ENCODE measurements at places on chromosomes 3 and 15.

GRCh38 chr15:69504352-69505040 lies 51.9 kb downstream of the RPLP1 start:
- no peak for DNase-seq

- DNase-seq = no peak
Observed at GRCh38 chr3:148100476-148100875, 597.2 kb upstream of the AGTR1 start.

- no peak for DNase-seq
Observed at GRCh38 chr3:12817343-12817710, 20.8 kb downstream of the CAND2 start.

- DNase-seq = peak; percentile 12
Observed at GRCh38 chr3:192409838-192410683, 317.3 kb downstream of the FGF12 start.

- no peak for DNase-seq
Observed at GRCh38 chr15:67095912-67096311, 30.5 kb downstream of the SMAD3 start.

DNA sequence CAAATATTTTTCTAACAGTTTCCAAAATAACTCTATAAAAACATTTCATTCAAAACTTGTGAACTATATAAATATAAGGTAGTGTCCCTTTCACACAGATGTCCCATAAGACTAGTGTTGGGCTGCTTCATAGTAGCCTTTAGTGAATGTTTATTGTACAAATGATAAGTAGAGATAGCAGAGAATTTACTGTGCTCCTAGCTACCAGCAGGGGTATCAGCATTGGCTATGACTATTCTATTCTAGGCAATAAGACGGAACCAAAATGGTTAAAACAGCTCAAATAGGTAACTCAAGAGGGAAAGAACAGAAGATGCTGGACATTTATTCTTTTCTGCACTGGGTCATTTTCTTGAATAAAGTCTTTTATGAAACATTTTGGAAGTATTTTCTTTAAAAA lies 22.6 kb downstream of the SERPINI2 start:
- DNase-seq = no peak

DNA sequence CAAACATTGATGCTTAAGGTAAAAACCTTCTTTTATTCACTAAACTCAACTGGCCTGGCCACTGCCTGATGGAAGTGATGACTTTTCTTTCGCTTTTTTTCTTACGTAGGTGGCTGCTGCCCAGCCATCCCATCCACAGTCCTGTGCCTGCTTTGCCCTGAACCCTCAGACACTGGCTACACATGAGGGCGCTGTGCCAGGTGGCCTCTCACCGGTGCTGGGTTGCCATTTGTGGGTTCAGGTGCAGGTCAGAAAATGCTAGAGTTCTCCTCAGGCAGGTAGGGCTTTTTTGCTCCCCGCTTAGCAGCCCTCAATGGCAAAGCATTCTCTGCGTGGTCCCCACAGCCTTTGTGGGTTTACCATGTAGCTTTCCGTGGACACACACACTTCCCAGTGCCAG lies 88.3 kb upstream of the PRR23E start:
- DNase-seq = no peak

- DNase-seq = no peak
Observed at GRCh38 chr15:29043736-29044502, 158.1 kb downstream of the APBA2 start.

- DNase-seq = no peak
Observed at GRCh38 chr3:190375671-190376070, 12.3 kb upstream of the CLDN16 start.

DNA sequence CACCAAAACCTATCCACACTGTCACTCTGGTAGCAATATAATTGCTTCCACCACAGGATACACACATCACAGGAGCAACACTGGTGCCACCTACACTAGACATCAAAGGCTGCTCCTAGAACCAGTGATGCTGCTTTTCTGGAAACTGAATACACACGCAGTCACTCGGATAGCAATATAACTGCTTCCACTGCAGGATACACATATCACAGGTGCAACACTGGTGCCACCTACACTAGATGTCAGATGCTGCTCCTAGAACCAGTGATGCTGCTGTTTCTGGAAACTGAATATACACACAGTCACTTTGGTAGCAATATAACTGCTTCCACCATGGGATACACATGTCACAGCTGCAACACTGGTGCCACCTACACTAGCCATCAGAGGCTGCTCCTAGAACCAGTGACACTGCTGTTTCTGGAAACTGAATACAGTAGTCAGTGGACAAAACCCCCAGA lies 6.9 kb upstream of the TNFSF10 start:
- no peak for DNase-seq

GRCh38 chr3:190865419-190865818 lies 2.9 kb upstream of the GMNC start:
- no peak for DNase-seq

GRCh38 chr3:115340586-115340985 lies 193.5 kb upstream of the ZBTB20 start:
- no peak for DNase-seq

- DNase-seq = no peak
Observed at GRCh38 chr3:56357266-56357665, 111.0 kb downstream of the ERC2 start.

All from epithelial cell of esophagus (primary cell).